T-helper 17 cell (primary cell): ENCODE measurements at places on chromosomes 11 and 22.

DNA sequence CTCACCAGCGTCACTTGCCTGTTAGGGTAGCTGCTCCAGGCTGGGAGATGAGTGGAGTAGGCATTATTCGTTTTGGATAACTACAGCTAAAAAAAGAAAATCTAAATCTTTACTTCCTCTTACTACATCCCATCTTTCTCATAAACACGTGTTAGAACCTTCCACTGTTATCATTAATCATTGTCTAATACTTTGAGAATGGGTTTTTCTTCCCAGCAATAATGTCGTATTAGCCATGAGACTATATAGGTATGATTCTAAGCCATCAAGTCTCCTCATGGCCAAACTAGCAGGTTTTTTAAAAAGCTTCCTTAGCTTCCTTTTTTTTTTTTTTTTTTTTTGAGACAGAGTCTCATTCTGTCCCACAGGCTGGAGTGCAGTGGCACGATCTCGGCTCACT, 3.9 kb upstream of the TEF start:
- DNase-seq, result no peak

GRCh38 chr22:20909543-20910303, 7.5 kb upstream of the CRKL start:
- no peak for DNase-seq

- DNase-seq, result no peak
Measured at GRCh38 chr22:50693462-50693861, 20.8 kb downstream of the SHANK3 start.

DNA sequence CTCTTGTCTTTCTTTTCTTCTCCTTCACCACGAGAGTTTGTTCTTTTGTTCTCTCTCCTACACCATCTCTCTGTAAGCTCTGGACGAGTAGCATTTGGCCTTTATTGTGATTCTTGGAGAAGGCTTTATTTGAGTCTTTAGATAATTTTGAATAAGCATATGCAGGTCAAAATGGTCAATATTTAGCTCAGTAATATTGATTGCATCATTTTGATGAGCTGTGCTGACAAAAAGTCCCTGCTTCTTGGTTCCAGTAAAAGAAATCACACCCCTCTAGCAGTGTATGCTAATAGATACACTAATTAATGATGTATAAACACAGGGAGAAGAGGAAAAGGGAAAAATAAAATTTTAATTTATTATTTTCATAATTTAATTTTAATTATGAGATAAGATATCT, 25.8 kb upstream of the MUC15 start:
- DNase-seq, result no peak

GRCh38 chr11:19445771-19446170, 205.0 kb upstream of the E2F8 start:
- no peak for DNase-seq

- no peak for DNase-seq
Measured at GRCh38 chr11:78061088-78061920, 2.4 kb upstream of the THRSP start.

DNA sequence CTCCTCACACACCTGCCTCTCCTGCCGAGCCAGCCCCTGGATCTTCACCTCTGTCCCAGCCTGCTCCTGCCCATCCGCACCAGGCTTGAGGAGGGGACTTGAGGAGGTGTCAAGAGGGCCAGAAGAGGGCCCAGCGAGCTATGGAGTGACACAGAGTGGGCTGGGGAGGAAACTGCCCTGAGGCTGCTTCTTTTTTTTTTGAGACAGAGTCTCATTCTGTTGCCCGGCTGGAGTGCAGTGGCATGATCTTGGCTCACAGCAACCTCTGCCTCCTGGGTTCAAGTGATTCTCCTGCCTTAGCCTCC, 21.9 kb upstream of the CDON start:
- no peak for DNase-seq

DNA sequence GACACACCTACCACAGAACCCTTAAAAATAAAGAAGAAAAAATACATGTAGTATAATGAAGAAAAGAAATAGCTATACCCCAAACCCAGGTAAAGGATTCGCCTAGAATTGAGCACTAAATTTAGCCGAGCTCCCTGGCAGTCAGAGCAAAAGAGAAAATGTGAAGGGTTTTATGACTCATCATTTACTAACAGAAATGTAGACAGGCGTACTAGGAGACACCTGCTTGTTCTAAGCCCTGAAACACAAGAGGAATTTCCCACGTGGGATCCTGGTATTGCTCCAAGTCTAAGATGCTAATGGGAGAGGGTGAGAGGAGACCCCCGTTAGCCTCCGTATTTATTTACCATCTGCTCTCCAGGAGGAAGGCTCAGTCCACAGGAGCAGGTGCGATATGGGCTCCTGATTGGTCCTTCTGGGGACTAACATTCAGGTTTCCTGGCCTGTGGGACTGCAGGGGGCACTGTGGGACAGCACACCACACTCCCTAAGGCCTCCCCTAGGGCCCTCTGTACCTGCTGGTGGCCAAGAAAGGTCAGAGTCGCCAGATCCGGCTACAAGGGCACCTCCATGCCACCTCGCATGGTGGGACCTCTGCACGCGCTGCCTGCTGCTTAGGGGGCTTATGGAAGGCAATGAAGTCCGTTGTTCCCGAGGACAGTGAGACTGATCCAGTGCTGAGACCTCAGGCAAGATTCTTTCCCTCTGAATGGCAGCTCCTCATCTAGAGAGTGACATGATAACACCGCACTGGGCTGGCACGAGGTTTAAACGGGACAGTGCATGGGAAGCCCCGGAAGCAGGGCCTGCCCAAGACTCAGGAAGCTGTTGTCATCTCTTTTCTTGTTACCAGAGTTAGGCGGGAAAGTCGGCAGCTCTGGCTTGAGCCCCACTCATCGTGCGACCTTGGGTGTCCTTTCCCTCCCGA, 25.8 kb downstream of the KCNC1 start:
- DNase-seq, result no peak

DNA sequence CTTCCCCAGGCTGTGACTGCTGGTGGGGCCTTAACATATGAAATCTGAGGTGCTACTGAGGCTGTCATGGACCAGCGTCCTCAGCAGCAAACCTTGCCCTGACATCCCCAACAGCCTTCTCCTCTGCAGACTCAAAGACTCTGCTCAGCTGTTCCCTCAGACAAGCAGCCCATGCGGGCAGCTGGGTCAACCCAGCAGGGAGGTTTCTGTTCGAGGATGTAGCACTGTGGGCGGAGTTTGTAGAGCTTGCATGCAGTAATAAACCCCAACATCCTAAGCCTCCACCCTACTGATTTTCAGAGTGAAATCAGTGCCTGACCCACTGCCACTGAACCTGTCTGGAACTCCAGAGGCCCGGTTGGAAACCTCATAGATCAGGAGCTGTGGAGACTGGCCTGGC, 88.8 kb upstream of the XKR3 start:
- DNase-seq, result no peak

GRCh38 chr11:57513911-57514537, 1.5 kb downstream of the SLC43A1 start:
- DNase-seq, result no peak

DNA sequence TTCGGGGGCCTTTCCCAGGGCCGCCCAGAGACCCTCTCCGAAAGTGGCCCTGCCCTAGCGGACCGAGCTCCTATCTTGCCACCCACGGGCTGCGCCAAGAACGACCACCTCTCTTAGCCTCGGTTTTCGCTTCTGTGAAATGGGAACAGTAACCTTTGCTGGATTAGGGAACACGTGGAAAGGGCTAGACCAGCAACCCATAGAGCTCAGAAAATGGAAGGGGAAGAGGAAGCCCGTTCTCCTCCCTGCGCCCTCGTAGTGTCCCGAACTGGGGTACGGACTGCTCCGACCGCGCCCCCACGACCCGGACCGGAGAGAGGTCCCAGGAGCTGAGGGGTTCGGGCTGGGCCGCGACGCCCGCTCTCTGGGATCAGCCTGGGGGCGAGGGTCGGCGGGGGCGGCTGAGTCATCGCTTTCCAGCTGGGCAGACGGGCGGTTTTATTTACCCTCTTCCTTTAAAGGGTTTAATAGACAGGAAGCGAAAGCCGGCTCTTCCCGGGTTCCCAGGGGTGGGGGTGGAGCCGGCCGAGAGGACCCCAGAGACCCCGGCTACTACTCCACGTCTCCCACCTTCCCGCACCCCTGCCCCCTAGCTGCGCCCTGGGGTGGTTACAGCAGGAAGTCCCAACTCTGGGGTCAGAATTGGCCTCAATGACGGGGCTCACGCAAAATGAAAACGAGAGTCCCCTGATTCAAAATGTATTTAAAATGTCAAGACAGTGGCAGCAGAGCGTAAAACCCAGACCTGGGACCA, 907 bp upstream of the PHLDA2 start:
- DNase-seq, result no peak

GRCh38 chr11:105229257-105229656, 89.7 kb upstream of the CARD18 start:
- DNase-seq, result no peak

DNA sequence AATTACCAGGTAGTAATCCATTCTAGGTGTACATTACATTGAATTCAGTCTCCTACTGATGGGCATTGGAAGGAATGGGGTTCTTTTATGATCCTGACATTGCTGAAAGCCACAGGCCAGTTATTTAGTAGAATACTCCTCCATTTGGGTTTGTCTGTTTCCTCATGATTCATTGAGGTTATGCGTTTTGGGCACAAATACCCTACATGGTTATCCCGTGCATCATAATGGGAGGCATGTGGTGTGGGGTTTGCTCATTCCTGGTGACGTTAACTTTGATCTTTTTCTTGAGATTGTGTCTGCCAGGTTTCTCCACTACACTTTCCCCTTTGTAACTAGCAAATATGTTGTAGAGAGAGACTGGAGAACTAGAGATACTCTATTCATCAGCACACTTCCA, 5.5 kb downstream of the FOLR3 start:
- no peak for DNase-seq

DNA sequence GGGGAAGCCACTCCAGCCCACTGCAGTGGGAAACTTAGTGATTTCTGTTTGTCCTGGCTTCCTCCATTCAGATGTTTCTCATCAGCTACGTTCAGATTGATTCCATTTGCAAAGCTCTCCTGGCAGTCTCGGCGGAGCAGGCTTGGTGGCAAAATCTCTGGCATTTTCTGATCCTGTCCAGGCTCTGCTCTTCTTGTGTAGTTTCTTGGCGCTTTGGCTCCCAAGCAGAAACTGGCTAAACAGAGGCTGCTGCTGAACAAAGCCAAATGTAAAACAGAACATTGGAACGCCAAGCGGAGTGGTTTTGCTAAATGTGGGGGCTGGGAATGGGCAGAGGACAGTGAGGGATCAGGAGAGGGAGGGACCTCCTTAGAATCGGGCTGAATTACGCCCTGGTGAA, 36.7 kb downstream of the ADAMTS8 start:
- no peak for DNase-seq

DNA sequence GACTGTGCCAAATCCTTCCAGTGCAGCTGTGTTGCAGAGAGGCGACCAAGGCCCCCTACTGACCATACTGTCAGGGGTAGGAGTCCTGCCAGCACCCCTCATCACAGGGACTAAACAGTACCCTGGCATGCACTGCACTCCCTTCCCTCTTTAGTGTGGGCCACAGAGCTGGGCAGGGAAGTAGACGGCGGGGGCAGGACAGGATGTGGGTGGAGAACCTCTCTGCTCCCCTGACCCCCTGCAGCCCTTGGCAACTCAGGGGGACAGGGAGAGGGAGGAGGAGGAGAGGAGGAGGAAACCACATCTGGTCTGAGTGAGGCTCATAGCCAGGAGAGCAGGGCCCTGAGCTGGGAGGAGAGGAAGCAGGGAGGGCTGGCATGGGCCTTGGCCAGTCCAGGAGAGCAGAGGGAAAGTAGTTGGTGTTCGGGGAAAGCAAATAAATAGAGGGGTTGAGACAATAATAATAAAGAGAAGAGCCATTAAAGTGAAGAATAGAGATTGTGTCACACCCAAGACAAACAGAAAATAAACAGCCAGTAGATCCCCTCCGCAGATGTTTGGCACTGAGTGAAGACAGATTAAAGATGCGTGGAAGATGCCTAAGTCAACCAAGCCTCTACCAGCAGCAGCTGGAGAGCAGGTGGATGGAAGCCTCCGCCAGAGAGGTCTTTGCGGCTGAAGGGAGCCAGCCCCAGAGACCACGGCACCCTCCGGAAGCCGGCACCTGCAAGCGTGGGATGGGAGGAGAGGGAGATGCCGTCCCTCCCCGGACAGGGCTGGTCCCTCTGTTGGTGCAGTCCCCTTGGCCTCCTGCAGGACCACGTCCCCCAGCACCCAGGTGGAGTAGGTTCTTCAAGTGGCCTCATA, 61.5 kb downstream of the RPUSD4 start:
- no peak for DNase-seq

DNA sequence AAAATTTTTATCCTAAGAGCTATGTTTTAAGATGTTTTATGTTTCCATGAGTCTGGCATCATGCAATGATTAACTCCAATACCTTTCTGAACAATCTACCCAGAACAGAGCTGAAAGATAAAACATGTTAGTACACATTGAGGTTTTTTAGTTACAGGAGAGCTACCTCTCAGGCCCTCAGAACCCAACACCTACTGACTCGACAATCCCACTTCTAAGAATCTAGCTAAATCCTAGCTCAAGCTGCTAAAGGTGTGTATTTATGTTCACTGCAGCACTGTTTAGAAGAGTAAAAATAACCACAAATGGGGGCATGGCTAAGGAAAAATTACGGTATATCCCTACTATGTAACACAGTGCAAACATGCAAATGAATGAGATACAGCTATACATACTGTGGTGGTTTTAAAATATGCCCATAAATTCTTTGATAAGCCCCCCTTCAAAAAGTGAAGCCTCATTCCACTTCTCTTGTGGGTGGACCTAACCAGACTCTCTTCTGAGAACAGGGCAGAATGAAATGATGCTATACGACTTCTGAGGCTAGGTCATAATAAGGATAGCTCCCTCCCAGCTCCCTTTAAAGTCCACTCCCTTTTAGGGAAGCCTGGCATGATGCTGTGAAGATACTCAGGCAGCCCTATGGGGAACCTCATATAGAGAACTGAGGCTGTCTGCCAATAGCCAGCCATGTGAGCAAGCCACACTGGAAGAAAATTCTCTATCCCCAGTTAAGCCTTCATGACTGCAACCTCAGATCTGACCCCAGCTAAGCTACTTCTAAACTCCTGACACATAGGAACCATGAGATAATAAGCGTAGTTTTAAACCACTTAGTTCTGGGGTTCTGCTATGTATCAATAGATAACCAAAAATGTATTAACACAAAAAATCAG, 29.5 kb downstream of the TMEM123 start:
- DNase-seq, result no peak

DNA sequence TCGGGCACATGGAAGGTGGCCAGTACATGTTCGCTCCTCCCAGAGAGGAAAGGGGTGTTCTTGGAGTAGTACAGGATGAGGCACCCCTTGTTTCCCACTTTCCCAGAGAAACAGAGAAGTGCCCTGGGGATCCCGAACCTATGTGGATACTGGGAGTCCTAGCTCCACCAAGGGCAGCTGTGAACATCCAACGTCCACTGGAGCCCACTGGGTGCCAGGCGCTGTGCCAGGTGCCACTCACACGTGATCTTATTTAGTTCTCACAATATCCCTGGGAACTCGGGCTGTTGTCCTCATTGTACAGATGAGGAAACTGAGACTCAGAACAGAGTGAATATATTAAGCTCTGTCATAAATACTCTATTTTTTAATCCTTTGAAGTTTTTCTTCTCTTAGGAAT, 12.0 kb downstream of the SLCO2B1 start:
- DNase-seq, result no peak
